Hindlimb muscle (tissue), 1 donor: ENCODE measurements at places on chromosomes 3 and 15. TPM values are rescaled to one million over a fixed set of nuclear protein-coding genes. Genes with fewer than 3 reads are reported as not detected.

The PLIN1 gene
- 12.4 TPM for polyA plus RNA-seq

The DUOX1 gene
- polyA plus RNA-seq, result 1.8 TPM

The LSAMP gene
- polyA plus RNA-seq, result 8.6 TPM

The CCDC39 gene
- 2.7 TPM for polyA plus RNA-seq

The CFAP44 gene
- 4.7 TPM for polyA plus RNA-seq

The RARRES1 gene
- 3.3 TPM for polyA plus RNA-seq

The ERC2 gene
- polyA plus RNA-seq, result 1.6 TPM

The MYL3 gene
- polyA plus RNA-seq, result 167 TPM

The CSTA gene
- 0.80 TPM for polyA plus RNA-seq

The POU1F1 gene
- polyA plus RNA-seq, result not detected

The PRRT3 gene
- polyA plus RNA-seq, result 2.0 TPM

The MUC13 gene
- polyA plus RNA-seq, result not detected

The FEZF2 gene
- polyA plus RNA-seq, result not detected

The LRRN1 gene
- polyA plus RNA-seq, result 54.2 TPM

The CEP152 gene
- polyA plus RNA-seq, result 3.2 TPM

The ATP8B4 gene
- 4.3 TPM for polyA plus RNA-seq

The FAIM gene
- polyA plus RNA-seq, result 12.1 TPM

The ANP32A gene
- polyA plus RNA-seq, result 158 TPM

The ISLR gene
- 152 TPM for polyA plus RNA-seq

The CDHR4 gene
- polyA plus RNA-seq, result not detected

The TMEM207 gene
- polyA plus RNA-seq, result not detected

The SYNM gene
- polyA plus RNA-seq, result 79.5 TPM

The SLC12A1 gene
- 0.03 TPM for polyA plus RNA-seq

The CEMIP gene
- 2.1 TPM for polyA plus RNA-seq

The CCR3 gene
- not detected for polyA plus RNA-seq

The HGD gene
- 0.37 TPM for polyA plus RNA-seq

The PDZRN3 gene
- 91.6 TPM for polyA plus RNA-seq

The CFAP92 gene
- 1.4 TPM for polyA plus RNA-seq

The KCNMB3 gene
- polyA plus RNA-seq, result 3.8 TPM

The LIPC gene
- polyA plus RNA-seq, result 1.0 TPM

The MON1A gene
- 9.7 TPM for polyA plus RNA-seq

The PCOLCE2 gene
- 1.0 TPM for polyA plus RNA-seq

The RLBP1 gene
- polyA plus RNA-seq, result 0.30 TPM

The IL17RB gene
- 3.2 TPM for polyA plus RNA-seq

The ZMYND10 gene
- 1.4 TPM for polyA plus RNA-seq

The MAGEF1 gene
- 79.6 TPM for polyA plus RNA-seq

The LRRIQ4 gene
- not detected for polyA plus RNA-seq

The ZBTB11 gene
- polyA plus RNA-seq, result 14.1 TPM

The CAMK2N2 gene
- polyA plus RNA-seq, result not detected

The SKOR1 gene
- 0.67 TPM for polyA plus RNA-seq

The DPPA4 gene
- polyA plus RNA-seq, result 0.94 TPM

The CACNA1D gene
- 1.0 TPM for polyA plus RNA-seq

The HHLA2 gene
- not detected for polyA plus RNA-seq

The TRIM71 gene
- polyA plus RNA-seq, result 0.18 TPM

The KATNBL1 gene
- polyA plus RNA-seq, result 107 TPM

The KLHL25 gene
- 9.4 TPM for polyA plus RNA-seq

The TMEM158 gene
- polyA plus RNA-seq, result 1.2 TPM

The ADIPOQ gene
- polyA plus RNA-seq, result 7.3 TPM

The KBTBD12 gene
- polyA plus RNA-seq, result 19.4 TPM

The NME9 gene
- polyA plus RNA-seq, result 0.86 TPM

The CNTN3 gene
- 7.2 TPM for polyA plus RNA-seq
